ENCODE measurements at places on chromosomes 7 and 10.

DNA sequence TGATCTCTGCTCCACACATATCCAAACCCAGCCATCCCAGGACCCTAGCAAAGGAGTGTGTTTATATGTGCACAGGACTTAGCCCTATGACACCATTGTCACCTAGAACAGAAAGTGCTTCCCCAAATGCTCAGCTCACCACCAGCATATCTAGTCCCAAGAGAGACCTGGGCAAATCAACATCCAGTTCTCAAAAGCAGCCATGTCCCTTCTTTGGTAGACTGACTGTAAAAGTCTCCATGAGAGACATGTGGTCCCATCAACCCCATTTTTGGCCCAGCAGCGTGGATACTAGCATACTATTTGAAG is 20.9 kb upstream of the ARHGAP22 start:
- DNase-seq, result no peak

- peak; percentile 39 for DNase-seq
These were observed 613 bp downstream of the MAPK8 start for GRCh38 chr10:48306870-48307710.

DNA sequence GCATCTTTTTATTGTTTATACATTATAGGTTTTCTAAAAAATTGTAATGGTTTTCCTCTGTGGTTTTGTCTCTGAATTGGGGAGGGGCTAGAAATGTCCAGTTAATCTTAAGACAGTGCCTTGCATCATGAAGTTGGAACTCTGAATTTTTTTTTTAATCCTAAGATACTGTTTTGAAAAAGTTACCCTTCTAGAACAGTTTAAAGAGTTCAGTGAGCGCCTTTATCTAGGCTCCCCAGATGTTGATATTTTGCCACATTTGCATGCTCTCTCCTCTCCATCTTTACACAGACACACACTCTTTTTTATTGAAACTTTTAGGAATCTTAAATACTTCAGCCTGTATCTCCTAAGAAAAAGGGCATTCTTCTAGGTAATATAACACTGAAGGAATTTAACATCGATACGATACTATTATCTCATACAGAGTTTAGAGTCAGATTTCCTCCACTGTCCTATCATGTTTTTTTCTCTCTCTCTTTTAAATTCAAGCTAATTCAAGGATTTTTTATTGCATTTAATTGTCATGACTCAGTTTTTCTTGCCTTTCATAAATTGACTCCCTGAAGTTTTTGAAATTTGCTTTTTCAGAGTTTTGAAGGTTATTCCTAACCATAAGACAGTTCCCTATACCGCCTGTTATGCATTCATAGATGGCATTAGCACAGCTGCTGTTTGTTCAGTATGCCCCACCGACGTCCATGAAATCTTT is 31.5 kb downstream of the PRKAR2B start:
- DNase-seq, result no peak

DNA sequence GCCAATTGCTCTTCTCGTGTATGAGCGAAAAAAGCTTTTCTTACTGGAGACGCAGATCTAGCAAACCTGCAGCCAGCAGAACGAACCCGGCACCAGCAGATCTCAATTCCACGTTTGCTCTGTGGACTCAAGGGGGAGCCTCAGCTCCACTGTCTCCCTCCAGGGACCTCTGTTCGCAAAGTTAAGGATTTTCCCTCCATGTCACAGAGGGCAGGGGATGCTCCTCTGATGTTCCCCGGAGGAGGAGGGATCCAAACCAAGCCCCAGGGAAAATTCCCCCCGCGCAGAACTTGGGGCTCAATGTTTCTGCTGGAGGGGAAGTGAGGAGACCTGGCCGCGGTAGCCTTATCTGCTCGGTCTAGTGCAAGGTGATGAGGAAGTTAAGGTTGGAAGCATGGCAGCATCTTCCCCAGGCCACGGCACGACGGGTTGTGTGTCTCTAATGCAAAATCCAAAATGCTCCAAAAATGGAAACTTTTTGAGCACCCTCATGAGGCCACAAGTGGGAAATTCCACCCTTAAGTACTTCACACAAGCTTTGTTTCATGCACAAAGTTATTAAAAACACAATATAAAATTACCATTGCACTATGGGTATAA is 9.0 kb downstream of the IQCE start:
- DNase-seq, result peak; percentile 34

- no peak for DNase-seq
These were observed 59.3 kb downstream of the ANKMY2 start for GRCh38 chr7:16586081-16586874.

GRCh38 chr10:14560274-14560673 is 214.4 kb downstream of the FAM107B start:
- peak; percentile 99 for DNase-seq

All from epithelial cell of esophagus (primary cell).